Activated CD4-positive, alpha-beta T cell treated with anti-CD3 and anti-CD28 coated beads, Interleukin-2, amount 10 ng/mL, durations not matched to agents 7 days and 5 days (primary cell): ENCODE measurements at places on chromosomes 4 and X. TPM values are rescaled to one million over a fixed set of nuclear protein-coding genes. Genes with fewer than 3 reads are reported as not detected.

Gene FREM3
- total RNA-seq, result not detected

DNA sequence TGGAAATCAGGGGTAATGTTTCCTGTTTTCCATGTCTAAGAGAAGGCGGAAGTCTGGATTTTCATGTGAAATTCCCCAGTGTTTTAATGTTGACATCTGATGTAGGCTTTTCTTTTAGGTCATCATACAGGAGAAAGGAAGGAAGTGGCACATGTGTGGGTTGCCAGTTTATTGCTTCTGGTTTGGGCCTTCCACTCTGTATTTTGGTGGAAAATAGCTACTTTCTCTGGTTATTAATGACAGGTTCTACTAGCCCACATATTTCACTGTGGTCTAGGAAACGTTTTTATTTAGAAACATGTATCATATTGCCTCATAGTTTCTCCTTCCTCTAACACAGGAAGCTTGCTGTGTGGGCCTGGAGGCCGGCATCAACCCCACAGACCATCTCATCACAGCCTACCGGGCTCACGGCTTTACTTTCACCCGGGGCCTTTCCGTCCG, 7.2 kb downstream of the PDHA1 start:
- peak overlapping the region; percentile 66 for H3K27ac ChIP-seq
- no peak for DNase-seq

GRCh38 chr4:124504431-124504830, 208.1 kb downstream of the ANKRD50 start:
- H3K27me3 ChIP-seq, result no peaks in the 10 kb centered on the region
- H3K36me3 ChIP-seq, result no peaks in the 10 kb centered on the region
- H3K4me3 ChIP-seq, result no peak overlapping the region
- DNase-seq, result no peak
- no peak overlapping the region for H3K27ac ChIP-seq

GRCh38 chr4:6568148-6568547, 6.8 kb upstream of the MAN2B2 start:
- no peak overlapping the region for H3K27ac ChIP-seq
- no peak overlapping the region for H3K4me3 ChIP-seq
- peaks cover 25% of the 10 kb centered on the region for H3K27me3 ChIP-seq
- no peaks in the 10 kb centered on the region for H3K36me3 ChIP-seq
- DNase-seq, result no peak

GRCh38 chr4:82998898-82999297, 11.7 kb downstream of the LIN54 start:
- no peak overlapping the region for H3K27ac ChIP-seq
- no peak for DNase-seq
- H3K36me3 ChIP-seq, result peaks cover 23% of the 10 kb centered on the region
- peaks cover 13% of the 10 kb centered on the region for H3K4me1 ChIP-seq
- H3K27me3 ChIP-seq, result no peaks in the 10 kb centered on the region

DNA sequence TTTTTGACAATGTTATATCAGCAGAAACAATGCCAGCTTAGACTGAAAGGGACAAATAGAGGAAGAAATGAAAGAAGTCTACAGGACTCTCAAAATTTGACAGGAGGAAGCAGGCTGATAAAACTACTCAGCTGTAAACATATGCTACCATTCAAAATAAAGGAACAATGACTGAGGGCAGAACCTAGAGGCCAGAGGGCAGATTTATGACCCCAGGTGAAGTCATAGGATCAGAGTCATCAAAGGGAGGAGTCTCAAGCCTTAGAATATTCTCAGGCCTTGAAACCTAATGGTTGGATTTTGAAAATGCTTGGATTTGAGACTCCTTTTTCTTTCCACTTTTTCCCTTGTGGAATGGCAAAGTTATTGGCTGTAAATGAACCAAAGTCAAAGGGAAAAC, 17.0 kb upstream of the SYTL5 start:
- H3K4me3 ChIP-seq, result no peak overlapping the region
- H3K36me3 ChIP-seq, result no peaks in the 10 kb centered on the region
- no peaks in the 10 kb centered on the region for H3K27me3 ChIP-seq
- H3K27ac ChIP-seq, result no peak overlapping the region
- no peak for DNase-seq
- no peaks in the 10 kb centered on the region for H3K4me1 ChIP-seq

DNA sequence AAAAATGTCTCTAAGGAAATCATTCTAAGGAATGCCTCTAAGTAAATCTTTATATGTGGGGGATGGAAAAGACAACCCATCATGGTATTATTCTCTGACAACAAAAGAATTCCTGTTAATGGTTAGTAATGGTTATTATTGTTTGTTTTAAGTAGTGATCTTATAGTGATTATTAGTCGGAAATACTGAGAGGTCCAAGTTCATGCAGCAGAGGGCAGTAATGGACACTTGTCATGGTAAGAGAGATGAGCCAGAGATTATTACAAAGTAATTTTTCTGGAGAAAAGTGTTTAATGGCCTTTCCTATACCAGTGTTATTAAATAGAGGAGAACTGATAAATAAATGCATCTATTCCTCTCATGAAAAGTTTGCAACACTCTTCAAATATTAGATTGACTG, 8.1 kb upstream of the DKK2 start:
- H3K27ac ChIP-seq, result no peak overlapping the region
- H3K4me3 ChIP-seq, result no peak overlapping the region
- no peaks in the 10 kb centered on the region for H3K4me1 ChIP-seq
- no peak for DNase-seq

Gene MAGEA11
- total RNA-seq, result not detected

- H3K36me3 ChIP-seq, result peaks cover 5% of the 10 kb centered on the region
- DNase-seq, result no peak
- no peaks in the 10 kb centered on the region for H3K27me3 ChIP-seq
- no peak overlapping the region for H3K4me3 ChIP-seq
- H3K27ac ChIP-seq, result no peak overlapping the region
Measured at GRCh38 chrX:70477734-70478075, 33.1 kb downstream of the DLG3 start.

GRCh38 chr4:21543514-21543913, 405.1 kb downstream of the KCNIP4 start:
- no peak overlapping the region for H3K27ac ChIP-seq
- H3K4me1 ChIP-seq, result no peaks in the 10 kb centered on the region
- H3K4me3 ChIP-seq, result no peak overlapping the region
- DNase-seq, result no peak
- no peaks in the 10 kb centered on the region for H3K27me3 ChIP-seq

GRCh38 chrX:19840899-19841648, 46.3 kb downstream of the SH3KBP1 start:
- H3K4me3 ChIP-seq, result peak overlapping the region; percentile 68
- peak overlapping the region; percentile 96 for H3K27ac ChIP-seq
- peaks cover 67% of the 10 kb centered on the region for H3K4me1 ChIP-seq
- H3K36me3 ChIP-seq, result peaks cover 26% of the 10 kb centered on the region
- H3K27me3 ChIP-seq, result no peaks in the 10 kb centered on the region

GRCh38 chr4:125244848-125245450, 69.8 kb upstream of the FAT4 start:
- H3K27ac ChIP-seq, result no peak overlapping the region
- DNase-seq, result no peak
- no peaks in the 10 kb centered on the region for H3K4me1 ChIP-seq
- no peak overlapping the region for H3K4me3 ChIP-seq
- no peaks in the 10 kb centered on the region for H3K36me3 ChIP-seq

Gene G6PD
- total RNA-seq, result 64.7 TPM

DNA sequence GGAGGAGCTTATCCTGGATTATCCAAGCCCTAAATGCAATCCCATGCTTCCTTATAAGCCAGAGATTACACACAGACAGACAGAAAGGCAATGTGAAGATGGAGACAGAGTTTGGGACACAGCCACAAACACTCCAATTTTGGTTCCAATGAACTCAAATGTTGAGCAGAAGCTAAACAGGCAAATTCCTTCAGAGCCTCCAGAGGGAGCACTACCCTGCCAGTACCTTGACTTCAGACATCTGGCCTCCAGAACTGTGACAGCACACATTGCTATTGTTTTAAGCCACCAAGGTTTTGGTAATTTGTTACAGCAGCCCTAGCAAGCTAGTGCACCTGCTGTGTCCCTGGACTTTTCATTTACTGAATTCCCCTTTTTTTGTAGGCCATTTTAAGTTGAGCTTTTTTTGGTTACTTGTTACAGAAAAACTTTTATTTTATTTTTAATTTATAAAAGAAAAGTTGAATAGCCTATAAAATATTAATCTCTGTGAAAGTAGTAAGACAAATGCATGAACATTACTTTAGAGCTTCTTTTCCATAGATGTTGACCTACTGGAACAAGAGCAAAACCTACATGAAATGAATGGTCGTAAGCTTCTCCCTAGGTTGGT, 33.4 kb upstream of the SRD5A3 start:
- H3K4me3 ChIP-seq, result no peak overlapping the region
- DNase-seq, result peak; percentile 38
- H3K27me3 ChIP-seq, result no peaks in the 10 kb centered on the region
- no peak overlapping the region for H3K27ac ChIP-seq

GRCh38 chr4:141002323-141002805, 130.9 kb downstream of the RNF150 start:
- no peaks in the 10 kb centered on the region for H3K36me3 ChIP-seq
- no peaks in the 10 kb centered on the region for H3K27me3 ChIP-seq
- no peaks in the 10 kb centered on the region for H3K4me1 ChIP-seq
- H3K27ac ChIP-seq, result no peak overlapping the region
- no peak for DNase-seq

- H3K36me3 ChIP-seq, result no peaks in the 10 kb centered on the region
- no peak overlapping the region for H3K27ac ChIP-seq
- no peak for DNase-seq
- no peaks in the 10 kb centered on the region for H3K4me1 ChIP-seq
Measured at GRCh38 chr4:120769227-120769626, 153.3 kb downstream of the PRDM5 start.

DNA sequence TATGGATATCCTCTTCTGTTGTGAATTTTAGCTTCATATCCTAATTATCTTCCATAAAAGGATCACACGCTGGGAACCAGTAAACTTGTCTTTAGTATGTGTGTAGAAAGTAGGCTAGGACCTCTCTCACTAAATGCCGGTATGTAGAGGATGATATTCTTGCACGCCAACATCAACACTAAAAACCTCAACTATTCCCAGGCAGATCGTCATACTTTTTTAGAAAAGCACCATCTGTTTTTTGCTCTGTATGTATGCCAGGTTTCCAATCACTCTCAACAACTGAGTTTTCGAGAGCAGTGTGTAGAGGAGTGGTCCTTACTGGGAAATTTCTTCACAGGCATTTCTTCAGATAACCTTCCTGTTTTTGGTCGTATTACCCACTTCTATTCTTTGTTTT, 283.6 kb downstream of the GALNTL6 start:
- no peak overlapping the region for H3K27ac ChIP-seq
- H3K4me3 ChIP-seq, result no peak overlapping the region
- DNase-seq, result no peak
- no peaks in the 10 kb centered on the region for H3K36me3 ChIP-seq
- H3K4me1 ChIP-seq, result no peaks in the 10 kb centered on the region

- H3K4me1 ChIP-seq, result no peaks in the 10 kb centered on the region
- no peaks in the 10 kb centered on the region for H3K27me3 ChIP-seq
Measured at GRCh38 chrX:81174286-81174685, 27.4 kb downstream of the HMGN5 start.

GRCh38 chrX:97229318-97229717, 345.6 kb downstream of the RPA4 start:
- no peak overlapping the region for H3K4me3 ChIP-seq
- no peaks in the 10 kb centered on the region for H3K4me1 ChIP-seq
- no peak for DNase-seq

Gene SYTL5
- total RNA-seq, result not detected

Gene RASSF6
- total RNA-seq, result 0.19 TPM

GRCh38 chr4:1035510-1035909, 24.1 kb downstream of the FGFRL1 start:
- no peak overlapping the region for H3K4me3 ChIP-seq
- H3K27me3 ChIP-seq, result no peaks in the 10 kb centered on the region
- H3K27ac ChIP-seq, result no peak overlapping the region
- no peaks in the 10 kb centered on the region for H3K4me1 ChIP-seq
- H3K36me3 ChIP-seq, result no peaks in the 10 kb centered on the region
- DNase-seq, result no peak

Gene SUPT20HL2
- not detected for total RNA-seq

GRCh38 chrX:2596555-2597255, 94.4 kb upstream of the CD99 start:
- no peak overlapping the region for H3K4me3 ChIP-seq
- DNase-seq, result no peak
- no peak overlapping the region for H3K27ac ChIP-seq
- peaks cover 19% of the 10 kb centered on the region for H3K36me3 ChIP-seq
- no peaks in the 10 kb centered on the region for H3K27me3 ChIP-seq

DNA sequence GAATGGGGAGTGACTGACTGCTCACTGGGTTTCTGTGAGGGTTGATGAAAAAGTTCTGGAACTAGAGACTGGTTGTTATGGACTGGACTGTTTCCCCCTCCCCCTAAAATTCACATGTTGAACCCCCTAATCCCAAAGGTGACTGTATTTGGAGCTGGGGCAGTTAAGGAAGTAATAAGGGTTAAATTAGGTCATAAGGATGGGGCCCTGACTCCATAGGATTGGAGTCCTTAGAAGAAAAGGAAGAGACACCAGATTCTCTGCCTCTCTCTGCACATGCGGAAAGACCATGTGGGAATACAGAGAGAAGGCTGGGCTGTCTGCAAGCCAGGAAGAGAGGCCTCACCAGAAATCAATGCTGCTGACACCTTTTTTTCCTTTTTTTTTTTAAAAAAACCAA, 38.2 kb downstream of the ZBTB49 start:
- H3K27me3 ChIP-seq, result no peaks in the 10 kb centered on the region
- H3K36me3 ChIP-seq, result no peaks in the 10 kb centered on the region
- no peak overlapping the region for H3K4me3 ChIP-seq
- no peak for DNase-seq
- H3K4me1 ChIP-seq, result no peaks in the 10 kb centered on the region

- DNase-seq, result no peak
- no peaks in the 10 kb centered on the region for H3K4me1 ChIP-seq
- no peak overlapping the region for H3K27ac ChIP-seq
- H3K36me3 ChIP-seq, result no peaks in the 10 kb centered on the region
- H3K27me3 ChIP-seq, result no peaks in the 10 kb centered on the region
Measured at GRCh38 chr4:71524756-71525155, 185.9 kb downstream of the SLC4A4 start.

- no peaks in the 10 kb centered on the region for H3K36me3 ChIP-seq
- no peak overlapping the region for H3K4me3 ChIP-seq
- no peak for DNase-seq
Measured at GRCh38 chr4:155544547-155544946, 122.1 kb upstream of the GUCY1A1 start.

- H3K27ac ChIP-seq, result no peak overlapping the region
- H3K27me3 ChIP-seq, result no peaks in the 10 kb centered on the region
- DNase-seq, result no peak
- no peak overlapping the region for H3K4me3 ChIP-seq
Measured at GRCh38 chrX:75655627-75656026, 129.4 kb downstream of the MAGEE2 start.

Gene MTTP
- not detected for total RNA-seq

Gene SPANXA2
- total RNA-seq, result not detected

Gene MAGEC1
- total RNA-seq, result not detected

DNA sequence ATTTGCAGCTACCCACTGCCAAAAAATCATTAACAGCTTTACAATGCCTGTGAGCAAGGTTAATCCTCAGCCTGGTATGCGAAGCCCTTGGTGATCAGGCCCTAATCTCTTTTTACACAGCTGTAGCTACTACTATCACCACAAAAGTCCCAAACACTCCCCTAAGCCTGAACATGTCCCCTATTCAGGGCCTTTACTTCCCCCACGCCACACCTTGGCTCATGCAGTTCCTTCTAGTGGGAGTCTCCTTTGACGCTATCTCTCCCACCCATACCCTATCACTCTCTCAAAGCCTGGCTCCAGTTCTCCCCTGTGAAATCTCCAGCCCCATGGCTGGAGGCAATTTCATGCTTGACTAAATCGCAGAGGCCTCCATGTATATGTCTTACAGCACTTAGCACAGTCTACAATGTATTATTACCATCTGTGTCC, 90.6 kb upstream of the CBR4 start:
- DNase-seq, result no peak
- no peaks in the 10 kb centered on the region for H3K36me3 ChIP-seq
- no peaks in the 10 kb centered on the region for H3K4me1 ChIP-seq
- H3K27me3 ChIP-seq, result no peaks in the 10 kb centered on the region
- H3K27ac ChIP-seq, result no peak overlapping the region

Gene EOLA2
- 25.4 TPM for total RNA-seq
